ENCODE measurements at places on chromosomes 7 and 10.

- no peak for DNase-seq
These were observed 15.6 kb upstream of the SH3PXD2A start for GRCh38 chr10:103871006-103871405.

GRCh38 chr10:121886997-121887622, 40.7 kb downstream of the ATE1 start:
- peak; percentile 80 for DNase-seq

DNA sequence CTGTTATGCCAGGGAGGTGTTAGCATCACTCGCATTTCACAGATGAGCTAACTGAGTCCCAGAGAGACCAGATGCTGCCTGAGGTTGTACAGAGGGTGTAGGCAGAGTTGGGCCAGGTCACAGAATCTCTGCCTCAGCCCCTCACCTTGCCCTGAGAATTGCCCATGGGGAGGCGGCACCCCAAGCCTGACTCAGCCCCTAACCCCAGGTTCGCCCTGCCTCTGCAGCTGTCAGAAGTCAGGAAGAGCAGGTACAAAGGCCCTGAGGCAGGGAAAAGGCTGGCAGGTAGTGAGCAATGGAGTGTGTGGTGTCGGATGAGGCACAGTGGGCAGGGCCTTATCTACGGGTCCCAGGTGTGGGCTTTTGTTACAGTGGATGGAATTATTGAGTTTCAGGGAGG, 79.4 kb downstream of the MYL10 start:
- DNase-seq: no peak

- DNase-seq: peak; percentile 98
These were observed 7.6 kb upstream of the ADAMTS14 start for GRCh38 chr10:70664702-70665195.

DNA sequence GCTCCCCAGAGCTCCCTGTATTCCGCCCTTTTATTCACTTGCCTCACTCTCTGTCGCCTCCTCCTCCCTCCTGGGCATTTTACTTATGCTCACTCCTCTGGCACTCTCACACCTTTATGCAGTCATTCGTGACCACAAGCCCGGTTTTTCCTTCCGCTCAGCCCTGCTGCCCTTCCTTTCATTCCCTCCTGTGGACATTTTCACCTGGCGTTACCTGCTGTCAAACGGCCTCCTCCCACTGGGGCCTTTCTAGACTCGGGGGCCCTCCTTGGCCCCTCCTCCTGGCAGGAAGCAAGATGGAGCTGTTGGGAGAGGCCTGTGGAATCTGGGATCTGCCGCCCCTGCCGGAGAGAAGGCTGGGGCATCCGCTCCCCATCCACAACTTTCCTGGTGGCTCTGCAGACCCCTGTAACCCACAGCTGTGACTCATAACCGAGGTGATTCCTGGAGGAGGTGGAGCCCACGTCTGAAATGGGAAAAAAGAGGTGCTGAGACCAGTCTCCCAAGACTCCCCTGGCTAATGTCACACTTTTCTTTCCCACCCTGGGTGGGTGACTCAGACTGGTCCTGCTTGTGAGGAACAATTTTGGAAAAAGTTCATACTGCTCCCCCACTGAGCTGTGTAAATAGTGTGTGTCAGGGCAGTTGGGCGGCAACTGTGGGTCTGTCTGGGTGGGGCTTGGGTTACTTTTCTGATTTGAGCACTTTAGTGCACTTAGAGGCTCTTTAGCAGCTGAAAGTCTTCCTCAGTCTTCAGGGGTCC, 1.2 kb downstream of the VCL start:
- peak; percentile 54 for DNase-seq

- peak; percentile 44 for DNase-seq
These were observed 82.5 kb upstream of the LRGUK start for GRCh38 chr7:134044682-134045081.

DNA sequence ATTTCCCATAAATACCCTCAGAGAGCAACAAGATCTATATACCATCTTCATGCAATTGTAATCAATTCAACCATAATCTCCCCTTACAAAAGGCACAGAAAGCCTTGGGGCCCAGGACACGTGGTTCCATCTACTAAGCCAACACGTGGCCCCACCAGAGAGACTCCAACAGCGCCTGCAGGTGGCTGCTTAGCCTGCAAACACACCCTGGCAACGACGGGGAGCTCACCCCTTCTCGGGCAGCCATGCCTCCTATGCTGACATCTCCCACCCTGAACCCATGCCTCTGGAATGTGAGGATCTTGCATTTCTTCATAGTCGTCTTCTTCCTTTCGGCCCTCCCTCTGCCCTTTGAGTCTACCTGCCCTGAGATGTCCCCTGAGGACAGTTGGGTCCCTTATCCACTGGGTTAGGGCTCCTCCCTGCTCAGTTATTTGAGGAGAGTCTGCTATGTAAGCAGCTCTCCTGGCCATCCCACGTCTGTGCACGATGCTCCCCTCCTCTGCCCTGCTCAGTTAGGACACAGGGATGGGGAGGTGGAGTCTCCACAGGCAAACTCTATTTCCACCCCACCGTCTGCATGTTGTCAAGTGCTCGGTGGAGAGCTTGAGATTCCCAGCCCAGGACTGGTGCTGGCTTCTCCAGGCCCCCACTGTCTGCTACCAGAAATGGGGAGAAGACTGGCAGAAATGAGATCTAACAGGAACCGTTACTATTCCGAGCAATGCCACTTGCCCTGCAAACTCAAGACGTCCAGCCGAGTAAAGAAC, 36.5 kb downstream of the EBF3 start:
- DNase-seq: no peak

GRCh38 chr7:46291050-46291438, 370.0 kb upstream of the IGFBP3 start:
- peak; percentile 42 for DNase-seq

DNA sequence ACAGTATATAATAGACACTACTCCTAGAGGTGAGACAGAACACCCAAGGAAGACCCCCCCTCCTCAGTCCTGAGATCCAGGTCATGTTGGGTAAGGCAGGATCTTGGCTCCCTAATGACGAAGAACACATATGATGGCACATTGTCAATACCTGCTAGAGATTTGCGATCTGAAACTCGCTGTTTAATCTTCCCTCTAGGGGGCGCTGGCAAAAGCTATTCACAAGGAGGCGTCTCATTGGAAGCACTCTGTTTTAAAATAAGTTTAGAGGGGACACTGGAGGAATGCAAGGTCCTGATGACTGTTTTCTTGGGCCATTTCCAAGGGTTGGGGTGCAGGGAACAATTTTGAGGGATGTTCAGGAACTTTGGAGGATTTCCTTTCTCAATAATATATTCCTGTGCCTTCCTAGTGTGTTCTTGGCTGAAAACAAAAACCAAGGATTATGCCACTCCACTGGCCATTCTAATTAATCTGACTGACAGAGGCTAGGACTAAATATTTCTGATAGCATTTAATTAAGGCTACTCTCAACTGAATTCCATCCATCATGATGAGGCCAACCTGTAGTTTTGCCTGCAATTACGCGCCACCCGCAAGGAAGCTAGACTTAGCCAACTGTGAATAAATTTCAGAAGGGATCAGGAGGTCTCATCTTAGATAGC, 1013.8 kb upstream of the MBL2 start:
- DNase-seq: no peak

GRCh38 chr7:120998996-120999565, 10.6 kb downstream of the CPED1 start:
- DNase-seq: no peak

DNA sequence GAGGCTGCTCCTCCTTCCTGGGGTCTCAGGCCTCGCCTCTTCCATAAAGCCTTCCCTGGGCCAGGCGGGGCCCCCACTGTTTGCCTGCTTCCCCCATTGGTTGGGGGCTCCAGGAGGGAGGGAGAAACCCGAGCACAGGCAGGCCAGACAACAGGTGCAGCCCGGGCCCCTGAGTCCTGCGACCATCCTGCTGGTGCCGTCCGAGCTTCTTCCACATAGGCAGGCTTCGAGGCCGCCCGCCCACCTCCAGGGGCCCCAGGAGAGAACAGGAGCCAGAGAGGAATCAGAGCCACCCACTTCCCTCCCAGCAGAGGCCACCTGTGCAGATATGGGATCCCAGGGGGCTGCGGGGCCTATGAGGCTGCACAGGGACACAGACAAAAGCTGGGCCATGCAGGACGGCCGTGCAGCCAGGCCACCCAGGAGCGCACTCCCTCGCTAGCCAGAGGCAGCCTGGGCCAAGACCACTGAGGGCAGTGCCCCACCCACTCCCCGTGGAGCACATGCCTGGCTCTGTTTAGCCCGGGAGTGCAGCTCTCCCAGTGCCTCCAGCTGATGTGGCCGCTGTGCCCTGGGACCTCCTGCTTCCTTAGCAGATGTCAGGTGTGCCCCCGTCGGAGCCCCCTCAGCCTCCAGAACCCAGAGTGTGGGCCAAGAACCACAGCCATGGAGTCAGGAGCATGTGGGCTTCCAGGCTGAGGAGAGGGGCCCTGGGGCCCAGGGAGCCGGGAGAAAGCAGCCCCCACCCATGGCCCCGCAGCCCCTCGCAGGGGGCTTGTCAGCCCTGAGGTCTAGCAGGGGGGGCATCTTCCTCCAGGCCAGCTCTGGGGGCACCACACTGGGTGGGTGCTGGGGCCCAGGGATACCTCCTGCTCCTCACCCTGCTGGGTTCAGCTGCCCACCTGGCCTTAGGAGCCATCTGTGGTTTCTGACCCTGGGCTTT, 59.9 kb upstream of the INPP5A start:
- no peak for DNase-seq

DNA sequence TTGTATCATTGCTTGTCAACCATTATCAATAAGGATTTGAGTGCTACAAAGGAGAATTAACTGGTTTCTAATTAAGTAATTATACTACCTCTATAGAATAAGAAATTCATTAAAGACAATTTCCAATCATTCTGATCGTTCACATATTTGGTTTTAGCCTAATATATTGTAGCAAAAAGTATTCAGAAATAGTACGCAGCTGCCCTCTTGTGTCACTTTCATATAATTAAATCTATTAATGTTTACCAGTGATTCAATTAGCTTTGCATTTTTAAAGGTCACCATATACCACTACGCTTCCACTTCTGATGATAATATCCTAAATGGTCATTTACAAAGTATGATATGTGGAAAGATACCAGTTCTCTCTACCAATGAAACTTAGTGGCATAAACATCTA, 128.3 kb downstream of the NEBL start:
- DNase-seq: peak; percentile 24

GRCh38 chr10:27448921-27449320, 55.2 kb upstream of the RAB18 start:
- DNase-seq: peak; percentile 55

DNA sequence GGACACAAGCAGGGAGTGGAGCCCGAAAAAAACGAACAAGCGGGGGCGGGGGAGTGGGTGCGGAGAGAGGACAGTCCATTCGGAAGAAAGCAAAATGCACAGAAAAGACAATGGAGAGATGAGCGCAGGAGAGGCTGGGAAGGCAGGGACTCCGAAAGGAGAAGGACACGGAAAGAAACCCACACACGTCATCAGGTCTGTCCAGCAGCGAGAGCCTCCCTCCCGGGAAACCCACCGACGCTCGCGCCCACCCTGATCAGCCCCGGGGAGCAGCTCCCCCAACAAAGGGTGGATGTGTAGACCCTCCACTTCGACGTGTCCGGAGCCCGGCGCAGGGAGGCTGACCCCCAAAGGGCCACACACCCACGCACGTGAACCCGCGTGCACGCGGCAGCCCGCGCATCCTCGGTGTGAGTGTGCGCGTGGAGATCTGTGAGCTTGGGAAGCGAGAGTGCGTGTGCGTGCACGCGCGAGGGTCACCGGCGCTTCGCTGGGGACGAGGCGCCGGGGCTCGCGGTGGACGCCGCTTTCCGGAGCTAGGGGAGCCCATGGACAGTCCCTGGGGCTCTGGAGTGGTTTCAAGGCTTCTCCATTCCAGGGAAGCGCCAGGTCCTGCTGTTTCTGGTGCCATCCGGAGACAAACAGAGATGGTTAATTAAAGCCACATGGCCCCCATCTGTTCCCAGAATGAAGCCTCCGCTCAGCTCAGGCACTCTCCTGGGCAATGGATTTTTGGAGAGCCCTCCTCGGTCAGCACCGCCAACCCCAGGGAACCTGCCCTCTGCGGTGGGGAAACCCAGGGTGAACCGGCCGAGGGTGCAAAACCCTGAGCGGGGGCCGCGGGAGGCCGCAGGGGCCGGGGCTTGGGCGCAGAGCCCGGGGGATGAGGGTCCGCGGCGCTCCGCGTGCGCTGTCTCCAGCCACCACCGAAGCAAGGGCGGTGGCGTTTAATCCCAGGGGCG, 916 bp downstream of the LAMB1 start:
- peak; percentile 44 for DNase-seq

GRCh38 chr7:55570939-55571338, 1.4 kb downstream of the VOPP1 start:
- DNase-seq: peak; percentile 78

Data from iris pigment epithelial cell (primary cell).